Mammary epithelial cell (primary cell): ENCODE measurements at places on chromosomes 6 and 20. TPM values are rescaled to one million over a fixed set of nuclear protein-coding genes. Genes with fewer than 3 reads are reported as not detected.

Gene STX11
- 0.16 and 0.71 TPM in 2 replicates for total RNA-seq

Gene CRISP3
- total RNA-seq, result not detected

Gene BPIFB4
- not detected for total RNA-seq

Gene ARFGEF3
- total RNA-seq, result 7.3 TPM

Gene TXLNB
- not detected in 2 replicates for total RNA-seq

Gene GMNN
- 8.0 TPM for total RNA-seq
